Thoracic aorta (tissue), 2 donors: ENCODE measurements at places on chromosomes 6 and 20. TPM values are rescaled to one million over a fixed set of nuclear protein-coding genes. Genes with fewer than 3 reads are reported as not detected.
A peak's percentile ranks its signal among the peaks of the same experiment; 100 is the strongest.

DNA sequence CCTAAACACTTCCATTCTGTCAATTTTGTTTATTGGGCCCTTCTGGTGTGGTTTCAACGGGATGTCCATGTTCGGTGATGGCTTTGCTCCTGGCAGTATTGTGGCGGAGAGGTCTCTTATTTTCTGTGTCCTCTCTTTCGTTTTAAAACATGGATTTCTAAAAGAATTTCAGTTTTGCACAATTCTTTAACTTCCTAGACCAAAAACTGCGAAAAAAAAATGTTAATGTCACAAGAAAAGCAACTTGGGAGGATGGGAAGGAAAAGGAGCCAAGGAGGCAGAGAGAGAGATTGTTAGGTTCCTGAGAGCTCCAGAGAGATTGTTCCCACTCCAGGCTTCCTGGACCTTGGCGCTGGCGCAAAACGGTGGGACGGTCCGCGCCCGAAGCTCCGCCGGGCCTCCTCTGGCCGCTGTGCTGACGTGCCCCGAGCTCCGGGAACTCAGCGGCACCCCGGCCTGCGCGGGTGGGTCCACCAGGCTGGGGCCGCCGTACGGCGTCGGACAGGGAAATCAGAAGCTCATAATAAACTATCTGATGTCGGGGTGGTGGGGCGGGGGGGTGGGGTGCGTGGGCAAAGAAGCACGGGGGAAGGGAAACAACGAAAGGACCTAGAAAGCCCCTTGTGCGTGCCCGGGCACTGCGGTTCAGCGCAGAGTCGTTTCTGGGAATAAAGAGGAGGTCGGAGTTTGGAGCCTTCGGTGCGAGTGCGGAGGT is 951 bp upstream of the OLIG3 start:
- DNase-seq, result no peak

- no peak for DNase-seq
Observed at GRCh38 chr6:793261-793660, 100.3 kb upstream of the EXOC2 start.

GRCh38 chr6:3312604-3313231 is 54.0 kb downstream of the PSMG4 start:
- DNase-seq, result no peak

OR2J3 gene
- not detected for total RNA-seq

- no peak for DNase-seq
Observed at GRCh38 chr20:461254-462198, 807 bp downstream of the TBC1D20 start.

DNA sequence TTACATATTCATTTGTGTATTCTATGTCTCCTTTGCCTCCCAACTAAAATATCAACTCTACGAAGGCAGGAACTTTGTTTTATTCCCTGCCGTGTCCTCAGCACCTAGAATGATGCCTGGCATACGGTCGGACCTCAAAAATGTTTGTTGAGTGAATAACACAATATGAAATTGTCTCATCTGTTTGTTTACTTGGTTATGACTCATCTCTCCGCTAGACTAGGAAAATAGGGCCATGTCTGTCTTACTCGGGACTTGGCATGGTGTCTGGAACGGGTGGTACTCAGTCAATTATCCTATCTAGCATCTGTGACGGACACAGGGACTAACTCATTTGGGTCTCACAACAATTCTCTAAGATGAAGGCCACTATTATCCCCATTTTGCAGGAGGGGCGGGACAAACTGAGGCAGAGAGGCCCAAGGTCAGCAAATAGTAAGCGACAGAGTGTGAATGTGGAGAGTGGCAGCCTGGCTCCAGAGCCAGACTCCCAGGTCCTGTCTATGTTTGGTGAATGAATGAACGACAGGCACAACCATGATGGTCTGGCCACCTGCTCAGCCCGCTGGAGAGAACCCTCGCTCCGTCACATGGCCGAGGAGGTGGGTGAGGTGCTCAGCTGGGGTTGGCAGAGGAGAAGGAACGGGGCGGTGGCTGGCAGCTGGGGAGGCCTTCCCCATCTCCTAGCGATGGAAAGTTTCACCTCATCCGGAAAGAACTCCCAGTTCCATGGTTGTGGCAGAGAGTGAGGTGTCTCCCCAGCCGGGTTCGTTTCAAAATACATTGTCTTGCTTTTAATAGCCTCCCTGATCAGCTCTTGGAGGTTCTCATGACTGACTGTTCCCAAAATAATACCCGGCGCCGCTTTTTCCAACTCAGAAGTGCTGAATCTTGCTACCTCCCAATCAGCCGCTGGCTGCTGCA is 27.6 kb upstream of the NFATC2 start:
- no peak for DNase-seq

DNA sequence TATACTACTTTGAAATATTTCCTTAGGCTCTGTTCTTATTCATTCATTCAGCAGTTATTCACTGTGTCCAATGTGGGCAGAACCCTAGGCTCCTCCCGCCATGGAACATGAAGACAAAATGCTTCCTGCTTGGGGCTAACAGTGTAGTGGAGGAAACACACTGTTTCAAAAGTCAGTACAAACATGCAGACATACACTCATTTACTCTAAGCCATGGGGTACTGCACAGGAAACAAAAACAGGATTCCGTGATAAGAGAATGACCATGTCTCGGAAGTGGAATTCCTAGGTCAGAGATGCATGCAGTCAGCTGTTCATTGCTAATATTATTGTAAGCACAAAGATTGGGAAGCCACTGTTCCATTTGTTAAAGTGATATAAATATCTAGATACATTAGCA is 18.4 kb upstream of the FAM209A start:
- DNase-seq, result no peak

DNA sequence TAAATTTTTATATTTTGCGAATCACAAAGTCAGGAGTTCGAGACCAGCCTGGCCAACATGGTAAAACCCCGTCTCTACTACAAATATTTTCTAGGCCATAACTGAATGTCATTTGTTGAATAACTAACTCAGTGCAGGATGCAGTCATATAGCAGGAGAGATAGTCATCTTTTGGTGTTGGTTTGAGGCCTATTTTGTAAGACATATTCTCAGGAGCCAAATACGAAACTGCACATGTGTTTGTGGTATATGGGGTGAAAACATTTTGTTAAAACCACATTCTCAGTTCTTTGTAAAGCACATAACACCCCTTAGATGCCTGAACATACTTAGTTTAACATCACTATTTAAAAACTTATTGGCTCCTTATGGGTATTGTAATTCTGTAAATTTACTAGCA is 4.7 kb upstream of the ENPP5 start:
- no peak for DNase-seq

GRCh38 chr6:25363427-25363826 is 84.3 kb downstream of the CARMIL1 start:
- DNase-seq, result no peak

DNA sequence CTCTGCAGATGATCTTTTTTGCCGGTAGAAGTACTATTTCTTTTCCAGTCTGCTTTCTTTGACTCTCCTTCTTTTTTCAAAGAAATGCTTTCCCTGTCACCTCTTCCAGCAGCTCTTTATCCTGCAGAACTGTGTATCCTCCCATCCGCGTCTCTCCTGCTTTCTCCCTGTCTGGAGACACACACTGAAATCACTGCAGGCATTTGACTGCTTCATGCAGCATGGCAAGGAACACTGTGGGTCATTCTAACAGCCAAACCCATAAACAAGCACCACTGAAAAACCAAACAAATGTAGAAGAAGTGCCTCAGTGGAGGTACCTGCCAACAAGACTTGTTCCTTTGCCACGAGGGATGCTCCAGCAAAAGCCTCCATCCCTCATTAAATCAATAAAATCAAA is 403.7 kb upstream of the CITED2 start:
- DNase-seq, result no peak

- no peak for DNase-seq
Observed at GRCh38 chr6:135257631-135258405, 76.7 kb downstream of the MYB start.

- DNase-seq, result no peak
Observed at GRCh38 chr20:59984541-59984940, 26.3 kb downstream of the CDH26 start.

GRCh38 chr6:49668083-49668511 is 31.5 kb upstream of the RHAG start:
- no peak for DNase-seq

DNA sequence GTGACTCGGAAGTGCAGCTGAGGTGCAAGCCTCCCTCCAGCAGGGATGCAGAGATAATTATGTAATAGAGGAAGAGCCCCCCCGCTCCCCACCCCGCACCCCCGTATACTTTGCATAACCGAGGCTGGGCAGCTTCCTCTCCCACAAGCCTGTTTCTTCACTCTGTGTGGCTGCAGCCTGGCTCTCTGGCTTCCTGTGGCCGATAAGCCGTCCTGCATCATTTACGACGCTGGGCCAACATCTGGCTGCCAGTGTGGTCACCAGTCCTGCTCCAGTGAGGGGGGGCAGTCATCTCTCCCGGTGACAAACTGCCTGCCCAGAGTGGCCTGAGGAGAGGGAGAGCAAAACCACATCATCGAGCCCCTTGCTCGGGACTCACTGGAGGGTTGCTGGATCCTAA is 59.2 kb downstream of the RBM38 start:
- DNase-seq, result no peak

SNAI1 gene
- total RNA-seq, result 13.0 TPM

DNA sequence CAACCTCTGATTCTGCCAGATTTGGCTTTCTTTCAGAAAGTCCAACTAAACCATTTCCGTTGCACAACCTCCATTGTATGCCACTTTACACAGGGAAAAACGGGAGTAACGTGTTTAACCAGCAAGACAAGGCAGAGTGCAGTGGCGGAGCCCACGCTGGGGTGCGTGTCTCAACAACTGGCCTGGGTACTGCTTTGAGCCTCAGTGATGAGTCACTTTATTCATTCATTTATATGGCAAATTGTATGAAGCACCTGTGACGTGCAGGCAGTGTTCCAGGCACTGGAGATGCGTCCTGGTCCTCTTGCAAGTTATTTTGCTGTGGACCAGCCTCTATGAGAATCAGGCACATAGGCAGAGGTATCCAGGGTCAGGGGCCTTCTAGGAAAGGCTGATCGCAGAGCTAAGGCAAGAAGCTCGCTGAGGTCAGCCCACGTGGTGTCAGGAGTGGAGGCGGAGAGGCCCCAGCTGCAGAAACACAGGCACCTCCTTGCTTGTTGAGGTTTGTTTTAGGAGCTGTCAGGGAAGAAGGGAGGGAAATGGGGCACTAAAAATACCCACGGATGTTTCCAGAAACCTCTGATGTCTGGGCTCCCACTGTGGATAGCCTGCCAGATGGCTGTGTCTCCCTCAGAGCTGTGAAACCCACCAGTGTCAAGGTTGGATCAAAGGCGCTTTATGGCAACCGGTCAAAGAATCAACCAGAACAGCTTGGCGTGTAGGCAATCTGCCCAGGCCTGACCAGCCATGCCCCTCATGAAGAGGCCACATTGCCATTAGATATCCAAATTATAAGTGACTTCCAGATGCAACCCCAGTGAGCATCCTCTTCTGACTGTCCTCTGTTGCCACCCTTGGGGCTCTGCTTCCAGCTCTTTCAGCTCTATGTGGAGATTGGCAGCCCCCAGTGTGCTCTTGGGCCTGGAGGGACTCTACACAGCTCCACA is 157.2 kb downstream of the CD83 start:
- DNase-seq, result no peak

GRCh38 chr20:14055127-14055742 is 59.9 kb downstream of the MACROD2 start:
- no peak for DNase-seq

SAMD5 gene
- total RNA-seq, result 1.6 TPM

GRCh38 chr6:118720125-118720473 is 68.7 kb upstream of the CEP85L start:
- no peak for DNase-seq

GRCh38 chr6:20444786-20445271 is 43.1 kb downstream of the E2F3 start:
- DNase-seq, result no peak

DNA sequence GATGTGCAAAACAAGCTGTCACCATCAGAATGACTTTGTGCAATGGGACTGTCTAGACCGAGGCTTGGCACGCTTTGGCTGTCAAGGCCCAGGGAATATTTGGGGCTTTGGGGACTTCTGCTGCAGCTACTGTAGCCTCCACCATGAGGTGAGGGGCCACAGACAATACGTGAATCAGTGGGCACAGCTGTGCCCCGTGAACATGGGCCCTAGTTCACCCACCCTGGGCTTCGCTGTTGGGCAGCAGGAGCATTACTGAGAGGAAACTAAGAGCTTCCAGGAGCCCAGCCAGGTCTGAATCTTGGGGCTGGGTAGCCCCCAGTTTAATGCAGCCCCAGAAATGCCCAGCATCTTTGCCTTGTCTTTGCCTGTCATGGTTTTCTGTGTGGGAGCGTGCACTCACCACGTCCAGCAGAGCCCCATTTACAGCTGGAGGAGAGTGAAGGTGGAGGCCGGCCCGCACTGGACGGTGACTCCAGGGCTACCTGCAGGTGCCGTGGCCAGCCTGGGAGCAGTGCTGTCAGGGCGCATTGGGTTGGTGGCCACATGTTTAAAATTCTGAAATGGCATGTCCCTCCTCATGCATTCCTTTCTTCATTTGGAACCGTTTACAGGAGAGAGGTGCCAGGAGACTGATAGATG is 34.7 kb downstream of the DUSP22 start:
- DNase-seq, result no peak

- DNase-seq, result no peak
Observed at GRCh38 chr6:81886157-81886556, 133.7 kb upstream of the TENT5A start.

DNA sequence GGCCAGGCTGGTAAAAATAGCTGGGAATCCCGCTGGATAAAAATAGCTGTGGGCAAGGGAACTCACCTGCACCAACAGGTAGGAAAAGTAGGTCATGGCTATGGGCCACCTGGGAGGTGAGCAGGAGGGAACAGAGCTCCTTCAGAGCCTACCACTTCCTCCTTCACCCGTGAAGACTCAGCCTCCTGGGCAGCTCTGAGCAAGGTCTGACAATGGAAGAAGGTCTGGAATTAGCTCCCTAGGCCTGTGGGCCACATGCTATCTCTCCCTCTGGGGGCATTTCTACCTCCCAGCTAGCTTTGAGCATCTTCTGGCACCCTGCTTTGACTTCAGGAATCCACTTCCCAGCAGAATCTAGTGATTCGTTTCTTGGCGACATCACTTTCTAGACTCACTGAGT is 153.9 kb downstream of the MRPL14 start:
- no peak for DNase-seq

DEF6 gene
- total RNA-seq, result 9.1 TPM

GRCh38 chr6:31791324-31792089 is 4.0 kb downstream of the VARS1 start:
- DNase-seq, result no peak

GRCh38 chr20:63272105-63273058 is at the start of gene ARFGAP1:
Gene ARFGAP1 (plus strand): TSS chr20:63272813. CDS start chr20:63275581, 2,768 bp downstream.
- DNase-seq, result peak; percentile 67

DNA sequence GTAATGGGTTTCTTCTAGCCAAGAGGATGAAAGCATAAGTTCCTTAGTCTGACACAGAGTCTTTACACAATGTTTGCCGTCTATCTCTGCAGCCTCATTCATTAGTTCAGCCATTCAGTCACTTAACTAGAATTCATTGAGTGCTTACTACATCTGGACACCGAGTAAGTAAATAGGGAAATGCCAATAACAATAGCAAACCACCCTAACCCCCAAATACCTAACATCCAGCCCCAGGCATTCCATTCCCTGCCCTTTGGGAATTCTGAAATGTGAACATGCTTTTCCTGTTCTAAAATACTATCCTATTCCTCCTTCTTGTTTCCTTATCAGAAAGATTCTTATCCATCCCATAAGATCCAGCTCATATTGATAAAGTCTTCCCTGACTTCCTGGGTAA is 277.6 kb upstream of the RNF217 start:
- no peak for DNase-seq

ADGB gene
- not detected for total RNA-seq

GRCh38 chr20:38620441-38620840 is 18.8 kb downstream of the ARHGAP40 start:
- no peak for DNase-seq
